ENCODE measurements at places on chromosomes 7 and 10. TPM values are rescaled to one million over a fixed set of nuclear protein-coding genes. Genes with fewer than 3 reads are reported as not detected.
A peak's percentile ranks its signal among the peaks of the same experiment; 100 is the strongest.

DNA sequence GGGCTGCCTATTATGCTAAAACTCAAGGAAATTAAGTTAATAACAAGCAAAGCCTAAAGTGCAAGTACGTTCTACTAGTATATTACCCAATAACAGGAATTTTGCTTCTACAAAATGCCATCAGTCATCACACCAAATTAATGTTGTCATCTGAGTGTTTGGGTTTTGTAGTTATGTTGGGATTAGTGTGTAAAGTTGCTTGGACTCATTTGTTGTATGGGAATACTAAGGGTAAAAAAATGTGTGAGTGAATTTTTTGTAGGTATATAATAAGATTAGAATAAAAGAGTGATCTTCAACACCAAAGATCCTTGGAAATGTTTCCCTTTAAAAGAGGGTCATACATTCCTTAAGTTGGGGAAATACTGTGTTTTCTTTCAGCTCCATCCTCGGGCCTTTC lies 38.6 kb downstream of the NRP1 start:
- DNase-seq: no peak

DNA sequence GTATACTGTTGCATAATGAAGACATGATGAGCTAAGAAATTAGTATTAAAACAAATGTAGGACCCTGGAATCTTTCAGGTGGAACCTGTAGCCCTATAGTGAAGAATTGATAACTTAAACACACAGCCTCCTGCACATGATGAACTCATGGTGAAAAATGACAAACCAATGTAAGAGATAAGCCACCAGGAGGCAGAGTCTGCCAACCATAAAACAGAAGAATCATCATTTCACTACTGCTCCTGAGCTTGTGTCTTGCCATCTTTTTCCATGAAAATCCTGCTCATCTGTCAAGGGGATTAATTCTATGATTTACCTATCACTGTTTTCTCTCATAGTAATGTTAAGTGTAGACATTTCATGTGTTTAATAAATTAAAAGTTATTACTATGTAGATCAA lies 363.9 kb downstream of the MALRD1 start:
- peak; percentile 46 for DNase-seq

- DNase-seq: peak; percentile 65
Observed at GRCh38 chr10:107091126-107091525, 73.4 kb downstream of the SORCS1 start.

Gene SH2D4B
- 0.11 TPM for total RNA-seq

- DNase-seq: peak; percentile 68
Observed at GRCh38 chr10:13536674-13537366, 8.0 kb upstream of the BEND7 start.

DNA sequence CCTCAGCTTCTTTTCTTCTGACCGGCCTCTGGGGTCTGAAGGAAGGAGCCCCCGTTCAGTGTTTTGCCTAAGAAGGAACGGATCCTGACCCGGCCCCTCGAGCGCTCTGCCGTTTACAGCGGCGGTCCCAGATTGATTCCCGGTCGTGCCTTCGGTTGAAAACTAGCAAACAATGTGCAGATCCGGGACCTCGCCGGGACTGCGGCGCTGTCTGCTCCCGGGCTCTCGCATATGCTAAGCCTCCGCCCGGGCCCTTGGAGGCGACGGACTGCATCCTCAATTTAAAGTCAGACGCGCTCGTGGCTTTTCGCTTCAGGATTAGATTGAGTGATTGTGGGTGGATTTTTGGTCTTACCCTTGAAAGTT lies 559 bp downstream of the DBF4 start:
- peak; percentile 67 for DNase-seq

GRCh38 chr7:84112771-84113170 lies 81.8 kb downstream of the SEMA3A start:
- no peak for DNase-seq

- DNase-seq: no peak
Observed at GRCh38 chr10:62810156-62810902, 5.8 kb downstream of the ADO start.

- peak; percentile 11 for DNase-seq
Observed at GRCh38 chr10:13528875-13529713, at the start of gene BEND7. Gene BEND7 (minus strand): TSS chr10:13529014. CDS start chr10:13528533, 481 bp downstream.

All from SK-MEL-5 (cell line).